Left hindlimb (tissue), 1 donor: ENCODE measurements at places on chromosomes 6 and 20.

DNA sequence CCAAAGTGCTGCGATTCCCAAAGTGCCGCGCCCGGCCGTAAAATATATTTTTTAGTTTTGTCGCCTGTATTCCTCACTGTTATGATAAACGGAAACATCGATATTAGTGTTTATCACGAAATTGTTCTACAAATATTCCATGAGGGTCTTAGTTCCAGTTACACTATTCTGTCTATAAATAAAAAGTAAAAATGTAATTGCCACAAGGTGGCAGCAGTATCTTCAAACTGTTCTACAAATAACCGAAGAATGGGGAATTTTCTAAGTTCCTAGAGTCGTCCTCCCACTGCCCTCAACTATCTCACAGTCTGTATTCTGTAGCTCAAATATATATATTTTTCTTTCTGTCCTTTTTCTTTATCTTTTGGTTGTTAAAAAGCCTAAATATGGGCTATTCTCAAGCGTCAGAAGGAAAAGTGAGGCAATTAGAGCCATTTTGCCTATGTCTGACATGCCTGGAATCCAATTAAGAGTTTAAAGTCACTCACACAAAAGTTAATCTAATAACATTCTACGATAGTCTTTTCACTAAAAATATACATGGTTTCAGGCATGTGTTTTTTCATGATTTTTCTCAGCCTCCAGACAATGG is 14.2 kb upstream of the FAM162B start:
- DNase-seq: no peak

DNA sequence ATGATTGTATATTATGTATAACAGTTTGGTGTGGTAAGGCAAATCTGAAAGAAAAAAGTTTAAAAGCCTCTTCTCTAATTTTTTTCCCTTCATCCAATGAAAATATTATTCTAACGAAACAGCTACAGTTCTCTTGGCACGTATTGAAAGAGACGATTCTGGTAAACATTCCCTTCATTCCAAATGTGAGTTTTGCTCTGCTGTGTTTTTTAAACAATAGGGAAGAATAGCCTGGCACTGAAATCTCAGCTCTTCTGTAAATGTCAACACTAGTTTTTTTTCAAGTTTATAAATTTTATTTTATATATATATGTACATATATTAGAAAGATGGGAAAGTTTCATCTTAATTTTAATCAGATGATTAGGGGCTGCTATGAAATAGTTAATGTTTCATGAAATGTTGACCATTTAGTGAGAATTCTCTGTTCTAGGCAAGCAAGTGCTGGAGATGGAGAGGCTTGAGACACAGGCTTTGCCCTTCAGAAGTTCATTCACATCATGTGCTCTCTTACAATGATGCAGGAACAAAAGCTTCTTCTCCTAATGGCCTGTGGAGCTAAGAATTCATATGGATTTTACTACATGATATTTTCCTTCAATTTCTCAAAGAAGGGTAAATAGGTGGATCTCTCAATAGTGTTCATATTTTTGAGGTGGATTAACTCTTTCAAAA is 4.1 kb downstream of the PAQR8 start:
- DNase-seq: no peak

DNA sequence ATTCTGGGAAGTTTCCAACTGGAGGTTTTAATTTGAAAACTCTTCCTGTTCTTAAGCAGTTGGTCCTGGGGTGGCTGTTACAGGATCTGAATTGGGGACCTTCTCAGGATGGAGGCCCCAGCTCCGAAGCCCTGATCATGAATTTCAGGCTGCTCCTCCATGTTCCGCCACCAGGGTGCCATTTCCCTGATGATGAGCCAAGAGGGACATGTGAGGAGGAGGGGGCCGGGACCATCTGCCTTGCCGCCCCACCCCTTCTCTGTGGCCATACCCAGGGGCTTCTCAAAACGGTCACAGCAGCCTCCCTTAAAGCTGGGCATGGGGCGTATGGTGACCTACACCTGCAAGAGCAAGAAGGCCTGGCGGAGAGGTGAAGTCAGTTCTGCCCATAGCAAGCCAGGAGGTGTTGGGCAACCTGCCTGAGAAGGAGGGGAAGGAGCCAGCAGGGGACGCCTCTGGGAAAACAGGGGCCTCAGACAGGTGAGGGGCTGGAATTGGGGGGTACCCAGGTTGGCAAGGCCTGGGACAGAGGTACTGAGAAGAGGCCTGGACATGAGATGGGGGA is 3.6 kb upstream of the BAK1 start:
- no peak for DNase-seq

- peak; percentile 27 for DNase-seq
These were observed 32.5 kb downstream of the PLCG1 start for GRCh38 chr20:41169791-41170351.

DNA sequence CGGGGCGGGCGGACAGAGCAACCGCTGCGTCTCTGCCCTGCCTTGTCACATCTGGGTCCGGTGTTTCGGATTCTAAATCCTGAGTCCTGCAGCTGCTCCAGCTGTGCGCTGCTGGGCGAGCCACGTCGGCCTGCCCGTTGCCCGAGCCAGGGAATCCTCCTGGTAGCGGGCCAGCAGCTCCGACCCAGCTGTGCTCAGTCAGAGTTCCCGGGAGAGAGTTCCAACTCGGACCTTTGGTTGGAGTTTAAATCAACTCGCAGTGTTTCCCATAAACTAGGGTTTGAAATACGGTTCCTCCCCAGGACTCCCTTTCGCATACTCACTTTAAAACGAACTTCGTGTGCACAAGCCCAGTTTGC is 315 bp upstream of the PDE10A start:
- peak; percentile 79 for DNase-seq

DNA sequence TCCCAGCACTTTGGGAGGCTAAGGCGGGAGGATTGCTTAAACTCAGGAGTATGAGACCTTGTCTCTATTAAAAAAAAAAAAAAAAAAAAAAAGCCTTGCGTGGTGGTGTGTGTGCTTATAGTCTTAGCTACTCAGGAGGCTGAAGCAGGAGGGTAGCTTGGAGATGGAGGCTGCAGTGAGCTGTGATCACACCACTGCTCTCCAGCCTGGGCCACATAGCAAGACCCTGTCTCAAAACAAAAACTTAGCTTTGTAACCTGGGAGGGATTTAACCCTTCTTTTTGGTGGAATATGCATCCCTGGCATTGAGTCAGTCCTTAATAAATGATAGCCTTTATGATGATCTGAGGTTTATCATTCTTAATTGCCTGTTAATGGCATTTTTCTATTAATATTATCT is 12.8 kb downstream of the ASXL1 start:
- DNase-seq: no peak

- DNase-seq: no peak
These were observed 94.3 kb downstream of the CEBPB start for GRCh38 chr20:50284811-50285375.
